ENCODE measurements at places on chromosomes 5 and 9.

- H3K27ac ChIP-seq, result no peak overlapping the region
- H3K4me3 ChIP-seq, result no peak overlapping the region
- H3K4me1 ChIP-seq, result no peaks in the 10 kb centered on the region
- no peaks in the 10 kb centered on the region for H3K27me3 ChIP-seq
- no peak for DNase-seq
- no peaks in the 10 kb centered on the region for H3K36me3 ChIP-seq
Measured at GRCh38 chr5:173663352-173664153, 47.1 kb upstream of the BOD1 start.

- H3K36me3 ChIP-seq, result no peaks in the 10 kb centered on the region
- no peak overlapping the region for H3K27ac ChIP-seq
- no peaks in the 10 kb centered on the region for H3K4me1 ChIP-seq
- no peak for DNase-seq
- no peaks in the 10 kb centered on the region for H3K27me3 ChIP-seq
Measured at GRCh38 chr9:38761999-38762398, 42.1 kb upstream of the FAM240B start.

- no peak overlapping the region for H3K4me3 ChIP-seq
- H3K27me3 ChIP-seq, result no peaks in the 10 kb centered on the region
- H3K27ac ChIP-seq, result no peak overlapping the region
- H3K36me3 ChIP-seq, result no peaks in the 10 kb centered on the region
- no peak for DNase-seq
Measured at GRCh38 chr5:35668794-35669193, 51.1 kb downstream of the SPEF2 start.

DNA sequence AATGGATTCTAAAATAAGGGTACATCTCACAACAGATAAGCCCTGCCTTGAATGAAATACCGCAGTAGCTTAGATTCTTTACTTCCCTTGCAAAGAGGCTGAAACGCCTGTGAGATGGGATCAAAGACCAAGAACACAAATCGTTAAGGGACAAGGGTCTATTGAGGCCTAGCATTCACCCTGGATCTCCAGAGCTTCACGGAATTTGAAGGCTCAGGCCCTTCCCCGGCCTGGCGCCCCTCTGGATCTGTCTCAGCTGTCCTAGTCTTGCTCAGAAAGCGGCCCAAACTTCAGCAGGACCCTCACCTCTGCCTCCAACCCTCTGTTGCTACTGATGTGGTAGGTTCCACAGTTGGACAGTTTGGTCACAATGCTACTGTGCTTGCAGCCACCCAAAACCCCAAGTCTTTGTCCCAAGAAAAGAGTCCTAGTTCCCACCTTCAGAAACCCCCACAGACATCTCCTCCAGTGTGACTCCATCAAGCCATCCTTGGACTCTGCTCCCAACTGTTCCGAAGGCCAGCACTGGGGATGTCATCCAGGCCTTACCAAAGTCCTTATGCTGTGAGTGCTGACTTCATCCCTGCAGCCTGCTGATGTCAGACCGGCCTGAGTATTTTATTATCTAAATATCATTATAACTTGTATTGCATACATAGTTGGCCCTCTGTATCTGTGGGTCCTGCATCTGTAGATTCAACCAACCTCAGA is 9.4 kb downstream of the CORO2A start:
- H3K36me3 ChIP-seq, result no peaks in the 10 kb centered on the region
- DNase-seq, result no peak
- H3K27ac ChIP-seq, result no peak overlapping the region
- H3K27me3 ChIP-seq, result no peaks in the 10 kb centered on the region
- H3K4me1 ChIP-seq, result no peaks in the 10 kb centered on the region

GRCh38 chr5:57608542-57608941 is 125.9 kb upstream of the ACTBL2 start:
- H3K4me3 ChIP-seq, result no peak overlapping the region
- H3K27ac ChIP-seq, result no peak overlapping the region
- H3K36me3 ChIP-seq, result no peaks in the 10 kb centered on the region
- no peaks in the 10 kb centered on the region for H3K4me1 ChIP-seq

DNA sequence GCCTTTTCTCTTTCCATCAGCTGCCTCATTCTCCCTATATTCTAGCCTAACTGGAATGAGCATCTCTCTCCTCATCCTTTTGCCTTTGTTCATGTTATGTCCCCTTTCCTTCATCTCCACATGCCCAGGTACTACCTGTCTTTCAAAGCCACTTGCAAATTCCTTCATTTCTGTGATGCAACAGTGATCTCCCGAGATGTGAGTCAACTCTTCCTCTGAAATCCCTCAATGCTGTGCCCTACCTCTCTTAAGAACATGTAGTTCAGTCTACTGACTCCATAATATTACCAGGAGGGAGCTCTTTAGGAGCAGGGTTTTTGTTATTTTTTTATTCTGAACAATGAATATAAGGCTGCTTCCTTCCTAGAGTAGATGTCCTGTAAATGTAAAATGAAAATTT is 91.6 kb downstream of the ZNF462 start:
- H3K36me3 ChIP-seq, result no peaks in the 10 kb centered on the region
- H3K4me1 ChIP-seq, result no peaks in the 10 kb centered on the region
- no peak overlapping the region for H3K4me3 ChIP-seq
- H3K27me3 ChIP-seq, result no peaks in the 10 kb centered on the region
- H3K27ac ChIP-seq, result no peak overlapping the region

- no peak overlapping the region for H3K4me3 ChIP-seq
- DNase-seq, result peak; percentile 11
- no peaks in the 10 kb centered on the region for H3K27me3 ChIP-seq
- no peaks in the 10 kb centered on the region for H3K36me3 ChIP-seq
- no peak overlapping the region for H3K27ac ChIP-seq
- H3K4me1 ChIP-seq, result no peaks in the 10 kb centered on the region
Measured at GRCh38 chr9:134484479-134484878, 157.1 kb upstream of the COL5A1 start.

- H3K27ac ChIP-seq, result no peak overlapping the region
- H3K36me3 ChIP-seq, result no peaks in the 10 kb centered on the region
- H3K27me3 ChIP-seq, result no peaks in the 10 kb centered on the region
- no peak overlapping the region for H3K4me3 ChIP-seq
- no peak for DNase-seq
Measured at GRCh38 chr9:132780230-132781007, 97.7 kb downstream of the AK8 start.

DNA sequence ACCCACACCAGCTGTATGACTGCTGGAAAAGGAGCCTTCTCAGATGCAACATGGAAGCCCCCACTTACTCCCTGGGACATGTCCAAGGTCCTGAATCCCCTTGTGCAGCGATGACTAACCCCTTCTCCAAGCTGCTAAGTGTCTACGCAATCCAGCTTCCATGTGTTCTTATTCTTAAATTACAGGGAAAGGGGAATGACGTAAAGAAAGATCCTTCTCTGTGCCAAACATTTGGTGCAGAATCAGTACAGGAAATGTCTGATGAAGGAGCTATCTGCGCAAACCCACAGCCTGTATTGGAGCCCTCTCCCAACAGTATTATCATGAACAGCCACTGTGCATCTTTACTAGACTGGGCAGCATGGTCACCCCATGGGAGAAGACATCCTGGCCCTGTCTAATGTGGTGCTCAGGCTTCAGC is 183.2 kb downstream of the FRMD3 start:
- no peak overlapping the region for H3K27ac ChIP-seq
- no peak for DNase-seq
- H3K36me3 ChIP-seq, result no peaks in the 10 kb centered on the region
- H3K4me1 ChIP-seq, result no peaks in the 10 kb centered on the region
- H3K27me3 ChIP-seq, result no peaks in the 10 kb centered on the region
- H3K4me3 ChIP-seq, result no peak overlapping the region

DNA sequence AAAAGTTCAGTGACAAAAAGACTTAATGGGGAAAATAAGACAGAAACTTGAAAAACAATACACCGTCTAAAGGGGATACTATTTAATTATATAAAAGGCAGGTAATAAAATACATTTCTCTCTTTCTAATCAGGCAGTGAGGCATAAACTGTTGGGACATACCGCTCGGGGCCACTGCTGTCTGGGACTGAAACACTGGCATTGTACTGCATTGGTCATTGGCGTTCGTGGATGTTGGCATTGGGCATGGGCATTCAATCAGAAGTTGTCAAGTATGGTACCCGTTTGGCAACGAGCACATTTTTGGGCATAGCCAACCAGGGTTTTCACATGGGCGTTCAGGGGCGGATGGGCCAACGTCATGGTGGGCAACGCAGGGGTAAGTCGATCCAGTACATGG is 4.7 kb downstream of the HNRNPK start:
- no peak for DNase-seq
- H3K4me1 ChIP-seq, result peaks cover 17% of the 10 kb centered on the region
- H3K27me3 ChIP-seq, result no peaks in the 10 kb centered on the region
- H3K4me3 ChIP-seq, result no peak overlapping the region
- H3K36me3 ChIP-seq, result no peaks in the 10 kb centered on the region

- H3K4me1 ChIP-seq, result no peaks in the 10 kb centered on the region
- DNase-seq, result no peak
Measured at GRCh38 chr9:85013703-85014102, 344.2 kb downstream of the NTRK2 start.

GRCh38 chr9:93231716-93232115 is 47.8 kb downstream of the WNK2 start:
- no peak overlapping the region for H3K4me3 ChIP-seq
- no peak overlapping the region for H3K27ac ChIP-seq
- no peaks in the 10 kb centered on the region for H3K4me1 ChIP-seq
- H3K36me3 ChIP-seq, result no peaks in the 10 kb centered on the region
- DNase-seq, result no peak

GRCh38 chr5:157750320-157750719 is 6.8 kb downstream of the LSM11 start:
- no peaks in the 10 kb centered on the region for H3K27me3 ChIP-seq
- H3K36me3 ChIP-seq, result no peaks in the 10 kb centered on the region
- DNase-seq, result peak; percentile 53
- peak overlapping the region; percentile 85 for H3K27ac ChIP-seq
- no peak overlapping the region for H3K4me3 ChIP-seq

GRCh38 chr9:101372327-101373118 is 12.3 kb downstream of the BAAT start:
- H3K4me3 ChIP-seq, result no peak overlapping the region
- no peak overlapping the region for H3K27ac ChIP-seq
- no peaks in the 10 kb centered on the region for H3K36me3 ChIP-seq
- H3K27me3 ChIP-seq, result no peaks in the 10 kb centered on the region
- no peaks in the 10 kb centered on the region for H3K4me1 ChIP-seq
- DNase-seq, result no peak

DNA sequence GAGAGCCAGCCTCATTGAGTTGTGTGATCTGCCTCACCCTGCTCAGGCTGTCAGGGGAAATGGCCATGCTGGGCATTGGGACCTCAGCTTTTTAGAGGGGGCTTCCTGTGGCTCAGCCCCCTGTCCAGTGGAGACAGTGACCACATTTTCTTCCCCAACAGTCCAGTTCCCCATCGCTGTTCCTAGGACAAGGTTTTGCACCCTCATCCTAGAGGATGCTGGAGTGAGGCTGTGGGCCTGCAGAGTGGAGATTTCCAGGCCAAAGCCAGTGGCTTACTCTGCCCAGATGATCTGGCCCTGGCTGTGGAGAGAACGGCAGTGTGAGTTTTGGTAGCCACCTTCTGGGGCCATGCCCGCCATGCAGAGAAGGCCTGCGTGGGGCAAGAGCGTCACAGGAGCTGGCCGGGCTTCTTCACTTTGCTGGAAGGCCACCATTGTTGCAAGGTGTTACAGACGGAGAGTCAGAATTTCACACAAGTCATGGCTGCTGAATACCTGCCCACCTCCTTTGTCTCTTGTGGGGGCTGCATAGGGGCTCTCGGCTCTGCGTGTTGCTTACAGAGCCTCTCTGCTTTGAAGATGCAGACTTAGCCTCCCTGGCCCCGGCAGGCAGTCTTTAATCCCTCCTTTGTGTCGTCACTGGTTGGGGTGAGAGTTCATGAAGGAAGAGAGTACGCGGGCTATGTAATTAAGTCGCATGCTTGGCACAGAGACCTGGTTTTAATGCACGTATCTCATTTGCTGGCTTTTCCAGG is 35.2 kb upstream of the PITX1 start:
- H3K4me3 ChIP-seq, result no peak overlapping the region
- H3K27me3 ChIP-seq, result no peaks in the 10 kb centered on the region
- no peaks in the 10 kb centered on the region for H3K36me3 ChIP-seq

GRCh38 chr5:13831351-13831750 is 113.1 kb downstream of the DNAH5 start:
- H3K27me3 ChIP-seq, result no peaks in the 10 kb centered on the region
- DNase-seq, result no peak
- H3K36me3 ChIP-seq, result no peaks in the 10 kb centered on the region
- no peak overlapping the region for H3K4me3 ChIP-seq
- no peak overlapping the region for H3K27ac ChIP-seq

DNA sequence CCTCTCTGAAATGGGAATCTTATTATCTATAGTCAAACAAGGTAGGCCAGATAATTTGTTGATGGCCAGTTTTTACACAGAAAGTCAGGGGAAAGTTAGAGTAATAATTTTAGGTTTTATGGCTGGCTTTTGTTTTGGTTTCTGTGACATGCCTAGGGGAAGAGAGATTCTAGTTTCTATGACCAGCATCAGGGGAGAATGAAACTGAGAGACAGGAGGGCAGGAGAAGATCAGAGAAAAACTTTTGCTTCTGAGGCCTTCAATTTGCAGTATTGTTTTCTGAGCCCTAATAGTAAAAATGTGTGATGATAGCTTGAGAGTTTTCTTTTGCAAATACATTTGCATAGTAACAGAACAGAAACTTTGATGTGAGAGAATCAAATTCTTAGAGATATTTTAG is 564.3 kb downstream of the ZNF608 start:
- no peaks in the 10 kb centered on the region for H3K4me1 ChIP-seq
- H3K4me3 ChIP-seq, result no peak overlapping the region
- no peaks in the 10 kb centered on the region for H3K36me3 ChIP-seq
- DNase-seq, result no peak
- H3K27ac ChIP-seq, result no peak overlapping the region

- H3K36me3 ChIP-seq, result no peaks in the 10 kb centered on the region
- DNase-seq, result no peak
- H3K27me3 ChIP-seq, result no peaks in the 10 kb centered on the region
Measured at GRCh38 chr5:87885758-87886157, 382.9 kb downstream of the TMEM161B start.

DNA sequence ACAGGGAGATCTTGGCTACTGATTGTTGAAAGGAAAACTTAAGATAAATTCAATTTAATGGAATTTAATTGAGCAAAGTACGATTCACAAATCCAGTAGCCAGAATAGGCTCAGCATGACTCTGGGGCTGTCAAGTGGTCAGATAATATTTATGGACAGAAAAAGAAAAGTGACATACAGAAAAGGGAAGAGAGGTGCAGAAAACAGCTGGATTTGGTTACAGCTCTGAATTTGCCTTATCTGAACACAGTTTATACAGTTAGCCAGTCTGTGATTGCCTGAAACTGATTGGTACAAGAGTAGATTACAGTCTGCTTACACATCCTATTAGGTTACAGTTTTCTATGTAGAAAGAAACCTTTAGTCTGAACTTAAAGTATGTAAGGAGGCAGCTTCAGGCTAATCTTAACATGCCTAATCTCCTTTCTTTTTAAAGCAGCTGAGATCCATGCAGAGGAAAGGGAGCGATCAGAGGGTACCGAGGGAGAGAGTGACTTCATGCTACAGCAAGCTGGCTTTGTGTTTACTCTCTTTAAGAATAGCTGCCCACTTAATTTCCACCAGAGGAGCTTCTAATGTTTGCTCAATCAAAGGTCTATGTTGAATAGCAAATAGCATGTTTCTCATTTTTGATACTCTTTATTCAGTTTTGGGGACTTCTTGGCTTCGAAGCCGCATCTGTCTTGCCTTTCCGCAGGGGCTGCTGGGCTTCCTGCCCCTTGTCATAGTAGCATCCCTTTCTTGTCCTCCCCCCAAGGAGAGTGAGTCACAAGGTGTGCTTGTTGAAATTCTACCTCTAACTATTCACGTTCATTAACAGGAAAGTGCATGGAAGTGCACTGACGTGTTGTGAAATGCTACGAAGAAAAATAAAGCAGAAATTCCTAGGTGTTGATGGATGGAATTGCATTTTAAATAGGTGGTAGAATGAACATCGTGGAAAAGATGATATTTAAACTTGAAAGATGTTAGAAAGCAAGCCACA is 761.2 kb downstream of the TAF11L14 start:
- H3K36me3 ChIP-seq, result no peaks in the 10 kb centered on the region
- H3K4me3 ChIP-seq, result no peak overlapping the region
- H3K4me1 ChIP-seq, result no peaks in the 10 kb centered on the region
- H3K27me3 ChIP-seq, result no peaks in the 10 kb centered on the region
- no peak overlapping the region for H3K27ac ChIP-seq

All from uterus (tissue), 4 donors.